ENCODE measurements at places on chromosomes 5 and 9.
A peak's percentile ranks its signal among the peaks of the same experiment; 100 is the strongest.

DNA sequence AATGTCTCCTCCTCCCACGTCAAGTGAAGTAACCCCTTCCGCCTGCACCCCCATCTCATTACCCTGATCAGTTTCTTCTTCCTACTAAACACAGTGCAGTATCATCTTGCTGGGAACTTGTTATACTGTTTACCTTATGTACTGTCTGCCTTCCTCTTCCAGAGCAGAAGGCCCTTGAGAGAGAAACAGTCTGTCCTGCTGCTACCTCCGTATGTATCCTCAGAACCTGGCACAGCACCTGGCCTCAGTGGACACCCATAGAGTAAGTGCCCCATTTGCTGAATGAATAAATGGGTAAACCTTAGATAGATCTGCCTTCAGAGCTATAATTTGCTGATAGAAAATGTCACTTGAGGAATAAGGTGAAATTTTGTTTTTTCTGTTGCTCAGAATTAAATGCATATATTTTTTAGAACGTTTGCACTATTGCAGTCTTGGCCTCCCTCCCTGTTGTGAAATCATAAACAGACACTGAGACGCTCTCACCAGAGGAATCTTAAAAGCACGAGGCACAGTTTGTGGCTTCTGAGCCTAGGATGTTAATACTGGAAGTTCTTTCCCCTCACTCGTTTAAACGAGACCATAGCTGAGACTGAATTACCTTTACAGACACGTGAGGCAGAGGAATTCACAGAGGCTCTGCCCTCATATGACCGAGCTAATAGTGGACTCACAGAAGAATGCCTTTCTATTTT lies 223.1 kb upstream of the DAP start:
- no peak for DNase-seq

- no peak for DNase-seq
Measured at GRCh38 chr5:13249854-13250253, 694.6 kb downstream of the DNAH5 start.

DNA sequence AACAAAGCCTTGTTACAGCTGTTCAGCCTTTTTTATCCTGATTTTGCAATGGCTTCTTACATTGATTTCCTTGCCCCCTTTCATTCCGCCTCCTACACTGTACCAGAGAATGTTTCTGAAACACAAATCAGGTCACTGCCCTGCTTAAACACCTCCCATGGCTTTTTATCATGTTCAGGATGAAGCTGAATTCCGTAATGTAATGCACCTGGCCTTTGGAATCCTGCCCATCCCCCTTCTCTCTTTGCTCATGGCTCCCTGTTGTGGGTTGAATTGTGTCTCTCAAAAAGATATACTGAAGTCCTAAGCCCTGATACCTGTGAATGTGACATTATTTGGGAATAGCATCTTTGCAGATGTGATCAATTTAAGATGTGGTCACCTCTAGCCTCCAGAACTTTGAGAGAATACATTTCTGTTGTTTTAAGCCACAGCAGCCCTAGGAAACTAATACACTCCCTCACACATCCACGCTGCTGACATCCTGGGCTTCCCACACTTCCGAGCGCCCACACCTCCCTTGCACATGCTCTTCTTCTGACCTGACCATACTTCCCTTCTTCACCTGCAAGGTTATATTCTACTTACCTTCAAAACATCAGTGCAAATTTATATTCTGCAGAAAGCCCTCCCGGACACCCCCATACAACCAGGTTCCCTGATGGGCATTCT lies 101.2 kb downstream of the DNAH5 start:
- DNase-seq = no peak

DNA sequence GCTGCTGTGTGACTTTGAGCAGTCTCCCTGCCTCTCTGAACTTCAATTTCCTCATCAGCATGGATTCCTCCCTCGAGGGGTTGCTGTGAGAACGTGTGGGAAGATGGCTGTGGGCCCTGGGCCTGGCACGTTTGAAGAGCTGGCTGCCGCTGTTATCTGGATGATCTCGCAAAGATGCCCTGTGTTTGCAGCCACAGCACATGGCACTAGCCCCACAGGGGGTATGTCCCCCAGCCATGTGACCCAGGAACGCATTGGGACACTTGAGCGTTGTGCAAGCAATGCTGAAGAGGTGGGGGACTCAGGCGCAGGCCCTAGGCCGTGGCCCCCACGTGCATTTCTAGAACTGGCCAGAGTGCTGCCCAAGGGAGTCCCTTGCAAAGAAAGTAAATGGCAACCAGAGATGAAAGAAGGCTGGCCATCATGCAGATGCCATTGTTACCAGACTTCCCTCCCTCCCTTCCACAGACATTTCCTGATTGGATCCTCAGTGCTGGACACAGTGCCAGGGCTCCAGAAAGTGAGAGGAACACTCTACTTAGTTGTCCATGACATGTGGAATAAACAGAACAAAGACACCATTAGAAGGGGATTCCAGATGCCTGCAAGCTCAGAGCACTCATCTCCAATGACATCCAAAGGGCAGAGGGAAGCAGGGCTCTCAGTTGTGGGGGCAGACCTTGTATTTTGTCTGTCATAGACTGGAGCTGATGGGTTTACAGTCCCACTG lies 65.1 kb upstream of the NEURL1B start:
- DNase-seq = no peak

- no peak for DNase-seq
Measured at GRCh38 chr5:74390306-74390637, 250.3 kb downstream of the ENC1 start.

GRCh38 chr5:135041145-135041587 lies 7.1 kb upstream of the PITX1 start:
- no peak for DNase-seq

GRCh38 chr5:59020611-59021285 lies 437.9 kb downstream of the RAB3C start:
- DNase-seq = no peak

- DNase-seq = peak; percentile 12
Measured at GRCh38 chr5:53008751-53009150, 19.6 kb downstream of the ITGA2 start.

- peak; percentile 70 for DNase-seq
Measured at GRCh38 chr5:178204935-178205748, 809 bp downstream of the HNRNPAB start.

Data from stimulated activated naive B cell treated with anti-CD40 and anti-IgM and Interleukin-4, amounts not matched to agents 10 μg/mL and 1 μg/mL and 100 μg/mL, for 72 hours (primary cell).